ENCODE measurements at places on chromosomes 2 and 18.

GRCh38 chr2:126824663-126825062 lies 74.0 kb upstream of the TEX51 start:
- DNase-seq = no peak

- DNase-seq = no peak
These were observed 7.4 kb upstream of the POLI start for GRCh38 chr18:54261894-54262293.

- no peak for DNase-seq
These were observed 16.0 kb upstream of the SERPINB3 start for GRCh38 chr18:63677500-63678225.

- DNase-seq = peak; percentile 61
These were observed 34.1 kb downstream of the BCL11A start for GRCh38 chr2:60519231-60519863.

DNA sequence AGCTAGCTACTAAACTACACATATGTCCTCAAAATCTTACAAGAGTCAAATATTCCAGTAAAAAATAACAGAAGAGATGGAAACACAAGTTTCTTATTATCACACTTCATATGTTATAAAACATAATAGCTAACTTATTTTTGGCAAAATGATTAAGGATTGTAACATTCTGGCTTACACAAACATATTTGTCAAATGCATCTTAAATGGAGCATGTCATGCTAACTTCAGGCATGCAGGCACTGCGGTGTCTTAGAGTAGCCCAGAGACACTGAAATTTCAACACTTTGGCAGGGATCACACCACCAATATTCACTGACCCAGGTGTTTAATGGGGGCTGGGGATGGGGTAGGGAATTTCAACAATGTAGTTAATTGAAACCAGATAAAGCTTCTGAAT lies 51.6 kb downstream of the LDAH start:
- DNase-seq = no peak

DNA sequence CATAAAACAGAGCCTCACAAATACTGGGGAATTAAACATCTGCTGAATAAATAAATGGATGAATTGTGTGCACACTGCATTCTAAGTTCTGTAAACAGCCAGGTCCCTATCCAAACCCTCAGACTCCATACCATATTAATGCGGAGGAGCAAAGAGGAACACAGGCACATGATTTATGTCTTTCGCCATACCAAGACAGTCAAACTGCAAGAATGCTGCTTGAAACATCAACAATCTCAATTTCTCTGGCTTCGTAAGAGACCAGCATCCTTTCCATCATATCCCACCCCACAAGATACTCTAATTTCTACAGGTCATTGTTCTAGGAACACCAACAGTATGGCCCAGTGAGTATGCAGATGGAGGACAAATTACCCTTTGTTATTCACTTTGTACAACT lies 15.0 kb downstream of the KANSL3 start:
- no peak for DNase-seq

DNA sequence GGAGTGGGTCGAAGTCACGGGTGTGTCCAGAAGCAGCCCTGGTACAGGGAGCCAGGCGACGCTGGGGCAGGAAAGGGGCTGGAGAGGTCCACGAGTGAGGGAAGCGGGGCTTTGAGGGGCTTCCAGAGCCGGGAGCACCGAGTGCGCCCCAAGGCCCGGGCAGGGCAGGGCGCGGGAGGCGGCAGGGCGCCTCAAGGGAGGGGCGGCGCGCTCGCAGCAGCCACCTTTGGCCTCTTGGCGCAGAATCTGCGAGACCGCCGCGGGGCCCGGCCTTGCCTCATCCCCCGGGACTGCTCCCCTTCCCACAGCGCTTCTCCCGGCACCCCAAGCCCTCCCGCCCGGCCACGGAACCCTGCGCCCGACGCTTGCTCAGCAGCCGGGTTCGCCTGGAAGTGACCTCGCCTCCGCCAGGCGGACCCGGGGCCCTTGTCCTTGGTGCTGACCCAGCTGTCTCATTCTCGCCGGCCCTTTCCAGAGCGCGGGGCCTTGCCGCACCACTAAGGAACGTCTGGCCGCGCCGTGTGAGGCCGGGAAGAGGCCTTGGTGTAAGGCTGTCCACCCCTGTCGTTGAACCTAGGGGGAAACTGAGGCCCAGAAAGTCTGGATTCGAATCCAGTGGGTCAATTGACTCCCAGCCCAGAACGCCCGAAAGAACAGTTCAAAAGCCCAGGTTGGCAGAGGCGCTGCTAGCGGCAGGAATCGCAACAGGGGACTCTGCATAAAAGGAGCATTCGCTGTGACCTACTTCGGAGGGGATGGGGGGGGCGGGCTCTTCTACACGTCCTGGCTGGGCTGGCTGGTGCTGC lies 584 bp upstream of the DNER start:
- peak; percentile 61 for DNase-seq

- no peak for DNase-seq
These were observed 25.0 kb downstream of the PTPN2 start for GRCh38 chr18:12858991-12859390.

DNA sequence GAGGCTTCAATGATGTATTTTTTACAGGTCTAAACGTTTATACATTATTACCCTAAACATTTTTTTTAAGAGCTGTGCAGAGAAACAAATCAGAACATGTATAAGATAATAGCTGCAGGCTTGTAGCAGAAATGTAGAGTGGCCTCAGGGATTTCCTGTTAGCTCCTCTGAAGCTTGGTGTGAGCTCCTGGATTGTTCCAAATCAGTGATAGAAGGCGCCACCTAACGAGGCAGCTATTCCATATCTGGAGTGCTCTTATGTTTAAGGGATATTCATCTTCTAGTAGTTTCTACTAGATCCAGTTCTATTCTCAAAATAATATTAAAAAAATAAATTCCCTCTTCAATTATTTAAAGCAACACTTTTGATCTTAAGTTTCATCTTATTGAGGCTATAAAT lies 93.1 kb downstream of the LRP1B start:
- no peak for DNase-seq

- no peak for DNase-seq
These were observed 1328.7 kb upstream of the NXPH2 start for GRCh38 chr2:140108706-140109475.

DNA sequence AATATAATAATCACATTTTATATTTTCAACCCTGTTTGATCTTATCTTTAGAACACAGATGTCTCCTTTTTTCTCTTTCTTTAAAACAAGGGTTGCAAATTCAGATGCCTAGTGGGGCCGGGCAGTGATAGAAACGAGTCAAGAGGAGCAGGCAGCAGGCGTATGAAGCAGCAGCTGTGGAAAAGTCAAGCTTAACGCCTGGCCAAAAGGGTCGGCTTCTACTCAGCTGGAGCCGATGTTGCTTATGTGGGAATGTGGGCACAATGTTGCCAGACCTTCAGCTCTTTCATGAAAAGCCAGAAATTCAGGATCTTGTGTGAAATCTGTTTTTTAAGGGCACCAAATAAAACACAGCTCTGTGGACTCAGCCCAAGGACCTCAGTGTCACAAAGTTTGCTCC lies 642.7 kb downstream of the ARHGAP15 start:
- DNase-seq = no peak

- peak; percentile 52 for DNase-seq
These were observed 32.3 kb upstream of the COL6A3 start for GRCh38 chr2:237446338-237446665.

GRCh38 chr2:228986961-228987360 lies 284.1 kb downstream of the PID1 start:
- peak; percentile 12 for DNase-seq

GRCh38 chr2:56540916-56541315 lies 357.1 kb downstream of the CCDC85A start:
- DNase-seq = no peak

- DNase-seq = no peak
These were observed 199.8 kb downstream of the MYT1L start for GRCh38 chr2:2131075-2131789.

GRCh38 chr2:223923976-223924375 lies 21.2 kb downstream of the WDFY1 start:
- DNase-seq = no peak

DNA sequence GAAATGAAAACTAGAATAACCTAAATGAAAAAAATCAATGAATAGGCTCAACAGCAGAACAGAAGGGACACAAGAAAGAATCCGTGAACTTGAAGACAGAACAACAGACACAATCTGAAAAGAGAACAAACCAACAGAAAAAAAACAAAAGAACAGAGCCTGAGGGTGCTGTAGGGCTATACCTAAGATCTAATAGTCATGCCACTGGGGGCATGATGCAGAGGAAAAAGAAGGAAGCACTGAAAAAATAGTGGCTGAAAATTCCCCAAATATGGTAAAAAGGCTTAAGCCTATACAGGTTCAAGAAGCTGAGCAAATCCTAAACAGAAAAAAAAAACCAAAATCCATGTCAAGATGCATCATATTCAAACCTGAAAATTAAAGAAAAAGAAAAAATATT lies 50.3 kb downstream of the KANSL3 start:
- no peak for DNase-seq

GRCh38 chr2:146927080-146927711 lies 917.6 kb upstream of the ACVR2A start:
- DNase-seq = peak; percentile 76

All from foreskin fibroblast (primary cell).